GM12864 (cell line): ENCODE measurements at places on chromosomes 12 and 14.
A peak's percentile ranks its signal among the peaks of the same experiment; 100 is the strongest.

GRCh38 chr12:6909421-6910145 lies 4.8 kb upstream of the ENO2 start:
- no peak for DNase-seq

GRCh38 chr12:85630851-85631250 lies 205.4 kb downstream of the RASSF9 start:
- DNase-seq = no peak

- DNase-seq = no peak
Observed at GRCh38 chr12:62032870-62033269, 227.3 kb upstream of the USP15 start.

DNA sequence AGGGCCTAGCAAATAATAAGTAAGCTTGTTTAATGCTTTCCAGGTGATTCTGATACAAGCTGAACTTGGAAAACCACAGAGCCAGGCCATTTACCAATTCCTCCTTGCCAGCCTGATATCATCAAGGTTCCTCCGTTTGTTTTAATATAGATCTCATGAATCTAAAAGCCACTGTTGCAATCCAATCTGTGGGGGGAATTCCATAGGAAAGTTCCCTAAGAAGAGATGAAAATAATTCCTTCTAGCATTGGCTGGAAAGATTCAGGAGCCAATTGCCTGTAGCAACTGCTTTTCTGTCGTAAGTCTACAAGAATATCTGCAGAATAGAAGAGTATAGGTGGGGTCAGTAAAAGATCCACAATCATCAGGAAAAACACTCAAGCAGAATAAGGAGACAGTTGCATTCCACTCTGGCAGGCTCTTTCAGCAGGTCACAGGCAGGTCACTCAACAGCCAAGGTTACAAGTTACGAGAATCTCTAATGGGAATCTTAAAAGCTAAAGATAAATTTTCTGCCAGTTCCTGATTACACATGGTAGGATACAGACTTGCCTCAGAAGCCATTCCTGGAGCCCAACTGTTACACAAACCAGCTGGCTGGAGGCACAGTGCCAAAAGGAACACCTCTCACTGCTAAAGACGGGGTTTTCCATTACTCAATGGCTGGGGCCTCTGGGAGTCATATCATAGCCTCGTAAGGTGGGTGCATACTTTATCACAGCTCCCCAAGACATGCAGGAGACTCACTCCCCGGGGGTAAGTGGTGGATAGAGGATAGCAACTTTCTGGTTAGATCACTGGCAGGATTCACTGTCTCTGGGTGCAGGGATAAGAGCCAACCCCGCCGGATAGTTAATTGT lies 43.6 kb downstream of the FGD6 start:
- no peak for DNase-seq

GRCh38 chr12:71746974-71747611 lies 7.6 kb upstream of the RAB21 start:
- peak; percentile 43 for DNase-seq

- DNase-seq = no peak
Observed at GRCh38 chr14:32013083-32013482, 64.0 kb upstream of the ARHGAP5 start.

DNA sequence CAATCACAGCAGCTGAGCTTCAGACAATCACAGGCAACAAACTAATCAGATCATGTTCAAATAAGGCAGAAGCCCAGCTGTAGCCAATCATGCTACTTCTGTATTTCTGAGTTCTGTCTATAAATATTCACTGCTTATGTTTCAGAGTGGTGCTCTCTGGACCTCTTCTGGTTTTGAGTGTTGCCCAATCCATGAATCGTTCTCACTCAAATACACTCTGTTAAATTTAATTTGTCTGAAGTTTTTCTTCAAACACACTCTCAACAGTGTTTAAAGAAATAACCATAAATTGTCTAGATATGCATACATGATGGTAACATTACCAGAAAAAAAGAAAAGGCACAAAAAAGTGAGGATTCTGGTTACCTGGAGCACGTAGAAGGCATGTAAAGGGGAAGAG lies 77.9 kb upstream of the BBS10 start:
- no peak for DNase-seq

DNA sequence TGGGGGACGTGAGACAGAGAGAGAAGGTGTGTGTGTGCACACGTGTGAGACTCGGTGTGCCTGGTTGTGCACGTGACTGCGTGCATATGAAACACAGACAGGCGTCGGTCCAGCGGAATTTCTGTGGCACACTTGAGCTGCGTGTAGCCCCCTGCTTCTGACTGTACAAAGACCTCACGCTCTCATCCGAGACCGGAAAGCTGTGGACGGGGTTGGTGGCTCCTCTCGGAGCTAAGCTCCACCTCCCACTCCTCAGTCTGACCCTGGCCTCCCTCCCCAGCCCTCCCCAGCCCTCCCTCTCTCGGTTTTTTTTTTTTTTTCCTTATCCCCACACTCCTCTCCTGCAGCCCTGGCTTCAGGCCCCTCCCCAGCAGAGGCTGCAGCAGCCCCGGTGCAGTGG lies 8.3 kb upstream of the C14orf180 start:
- no peak for DNase-seq

GRCh38 chr12:131116468-131117117 lies 162.9 kb downstream of the ADGRD1 start:
- no peak for DNase-seq

GRCh38 chr12:76830436-76830835 lies 48.4 kb downstream of the CSRP2 start:
- no peak for DNase-seq

- no peak for DNase-seq
Observed at GRCh38 chr14:90294872-90295271, 36.9 kb downstream of the NRDE2 start.

- no peak for DNase-seq
Observed at GRCh38 chr12:127179176-127179575, 1087.8 kb upstream of the TMEM132C start.

DNA sequence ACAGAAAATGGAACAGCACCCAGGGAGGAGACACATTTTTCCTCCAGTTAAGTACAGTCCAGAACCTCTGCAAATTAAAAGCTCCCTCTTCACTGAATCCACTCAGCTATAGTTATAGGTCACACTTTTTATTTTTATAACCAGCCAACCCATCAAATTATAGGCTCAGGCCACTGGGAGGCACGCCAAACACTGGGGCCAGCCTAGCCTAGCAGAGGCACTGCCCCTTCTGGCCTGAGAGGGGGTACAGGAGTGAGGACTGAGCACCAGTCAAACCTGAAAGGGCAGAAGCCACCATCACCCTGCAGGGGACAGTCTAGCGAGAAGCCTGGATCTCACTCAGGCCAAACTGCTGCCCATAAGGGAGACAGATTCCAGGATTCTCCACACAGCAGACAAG lies 19.3 kb downstream of the FMNL3 start:
- no peak for DNase-seq

GRCh38 chr14:105472486-105472991 lies 2.1 kb upstream of the CRIP2 start:
- no peak for DNase-seq

GRCh38 chr12:104889735-104890134 lies 68.4 kb downstream of the SLC41A2 start:
- no peak for DNase-seq

DNA sequence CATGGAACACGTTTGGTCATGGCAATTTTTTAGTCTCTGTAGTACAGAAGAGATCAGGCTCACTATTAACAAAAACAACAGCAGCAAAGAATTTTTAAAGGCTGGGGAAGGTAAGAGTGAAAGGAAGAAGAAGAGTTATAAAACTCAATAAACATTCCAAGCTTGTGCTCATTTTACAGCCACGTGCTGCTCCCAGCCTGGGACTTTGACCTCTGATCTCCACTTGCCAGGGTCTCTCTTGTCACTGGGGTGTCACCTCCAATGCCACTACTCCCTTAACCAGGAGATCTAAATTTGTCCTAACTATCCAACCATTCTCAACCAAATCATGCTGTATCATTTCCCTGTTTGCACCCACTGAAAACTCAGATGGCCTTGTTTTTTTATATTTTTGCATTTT lies 605.1 kb downstream of the VRK1 start:
- no peak for DNase-seq

DNA sequence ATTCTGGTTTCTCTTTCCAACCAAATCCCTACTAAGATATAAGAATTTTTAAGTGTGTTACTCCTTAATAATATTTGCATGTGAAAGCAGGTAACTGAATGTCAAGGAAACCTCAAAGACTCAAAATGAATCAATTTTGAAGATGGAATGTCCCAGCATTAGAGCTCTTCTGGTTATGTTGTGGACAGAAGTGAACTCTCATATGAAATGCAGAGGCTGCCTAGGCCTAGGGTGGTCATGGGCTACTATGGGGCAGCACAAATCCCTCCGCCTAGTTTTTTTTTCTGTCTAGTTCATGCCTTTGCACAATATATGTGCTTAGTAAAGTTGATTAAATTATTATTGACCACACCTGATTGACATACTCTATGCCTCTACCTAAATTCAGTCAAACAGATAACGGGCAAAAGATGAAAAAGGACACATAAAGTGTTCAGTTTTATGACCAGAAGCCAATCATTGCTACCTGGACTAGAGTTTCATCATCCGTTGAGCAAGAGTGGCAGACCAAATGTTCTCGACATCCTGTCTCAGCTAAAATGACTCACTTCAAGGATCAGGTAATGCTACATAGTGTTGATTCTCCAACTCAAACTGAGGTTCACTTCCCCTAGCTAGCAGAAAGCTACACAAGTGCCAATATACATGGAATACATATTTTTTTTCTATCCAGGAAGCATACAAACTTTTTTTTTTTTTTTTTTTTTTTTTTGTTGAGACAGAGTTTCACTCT lies 1211.4 kb downstream of the VRK1 start:
- DNase-seq = no peak

GRCh38 chr12:93167841-93168492 lies 209.8 kb upstream of the NUDT4 start:
- peak; percentile 82 for DNase-seq

- DNase-seq = no peak
Observed at GRCh38 chr12:124279315-124279714, 15.6 kb upstream of the RFLNA start.

DNA sequence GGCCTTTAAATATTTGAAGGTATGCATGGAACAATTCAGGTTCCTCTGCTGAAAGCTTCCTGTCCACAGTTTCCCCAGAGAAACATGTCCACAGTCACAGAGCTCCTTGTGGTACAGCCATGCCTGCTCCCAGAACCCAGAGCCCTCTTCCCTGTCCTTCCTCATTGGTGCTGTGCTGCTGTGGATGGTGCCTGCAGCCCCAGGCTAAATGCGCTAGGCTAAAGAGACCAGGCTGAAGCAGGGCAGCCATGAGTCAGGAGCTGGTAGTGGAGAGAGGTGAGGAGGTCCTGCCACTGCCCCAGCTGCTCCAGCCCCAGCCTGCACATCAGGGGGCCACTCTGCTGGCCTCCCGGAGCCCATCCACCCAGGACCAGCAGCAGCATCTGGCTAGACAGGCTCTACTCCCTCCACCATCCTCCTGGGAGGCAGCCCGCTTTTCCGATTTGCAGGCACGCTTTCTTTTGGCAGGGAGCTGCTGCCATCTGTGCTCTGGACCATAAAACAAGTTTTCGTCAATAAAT lies 65.4 kb upstream of the DDX11 start:
- no peak for DNase-seq

GRCh38 chr14:28772613-28773012 lies 6.0 kb downstream of the FOXG1 start:
- no peak for DNase-seq

- no peak for DNase-seq
Observed at GRCh38 chr12:112616469-112617152, 174.9 kb upstream of the RPH3A start.

DNA sequence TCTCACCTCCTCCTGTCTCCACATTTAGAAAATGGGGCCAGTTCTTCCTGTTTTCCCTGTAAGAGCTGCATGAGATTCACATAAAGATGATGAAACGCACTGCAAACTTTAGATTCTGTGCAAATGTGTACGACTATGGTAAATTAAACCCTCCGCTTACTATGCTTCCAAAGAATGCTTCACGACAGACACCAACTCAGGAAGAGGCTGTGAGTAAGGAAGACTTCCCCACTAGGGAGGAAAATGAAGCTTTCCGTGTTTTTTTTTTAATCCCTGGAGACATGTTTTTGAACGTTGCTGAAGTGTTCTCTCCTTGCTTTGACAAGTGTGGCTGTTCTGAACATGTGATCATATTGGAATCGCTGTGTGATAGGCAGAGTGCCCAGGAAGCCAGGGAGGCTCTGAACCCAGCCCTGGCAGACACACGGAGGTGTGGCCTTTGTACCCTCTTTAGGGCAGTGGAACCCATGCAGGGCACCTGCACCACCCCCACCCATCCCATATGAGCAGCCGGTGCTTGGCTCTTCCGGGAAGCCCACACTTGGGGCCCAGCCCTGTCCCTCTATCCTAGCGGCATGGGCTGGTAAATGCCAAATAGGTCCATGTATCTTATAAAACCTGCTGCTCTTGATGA lies 7.5 kb upstream of the SYNE3 start:
- no peak for DNase-seq

GRCh38 chr12:127729381-127729780 lies 537.6 kb upstream of the TMEM132C start:
- no peak for DNase-seq

GRCh38 chr12:58540480-58541299 lies 379.6 kb downstream of the LRIG3 start:
- peak; percentile 4 for DNase-seq

DNA sequence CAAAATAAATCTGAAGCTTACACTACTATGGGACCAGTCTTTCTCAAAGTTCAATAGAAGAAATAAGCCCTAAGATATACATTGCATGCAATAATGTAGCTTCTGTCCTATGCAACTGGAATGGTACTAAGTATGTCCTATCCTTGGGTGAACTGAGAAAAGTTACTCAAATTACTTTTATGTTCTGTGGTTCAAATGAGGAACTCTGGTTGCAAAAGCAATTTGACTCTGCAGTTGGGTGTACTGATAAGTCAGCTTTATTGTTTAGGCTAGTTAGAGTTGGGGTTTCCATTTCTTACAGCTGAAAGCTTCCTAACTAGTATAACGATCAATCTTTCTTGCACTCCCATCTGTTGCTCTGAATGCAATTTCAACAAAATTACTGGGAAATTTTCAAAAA lies 29.2 kb downstream of the GPR135 start:
- DNase-seq = no peak

DNA sequence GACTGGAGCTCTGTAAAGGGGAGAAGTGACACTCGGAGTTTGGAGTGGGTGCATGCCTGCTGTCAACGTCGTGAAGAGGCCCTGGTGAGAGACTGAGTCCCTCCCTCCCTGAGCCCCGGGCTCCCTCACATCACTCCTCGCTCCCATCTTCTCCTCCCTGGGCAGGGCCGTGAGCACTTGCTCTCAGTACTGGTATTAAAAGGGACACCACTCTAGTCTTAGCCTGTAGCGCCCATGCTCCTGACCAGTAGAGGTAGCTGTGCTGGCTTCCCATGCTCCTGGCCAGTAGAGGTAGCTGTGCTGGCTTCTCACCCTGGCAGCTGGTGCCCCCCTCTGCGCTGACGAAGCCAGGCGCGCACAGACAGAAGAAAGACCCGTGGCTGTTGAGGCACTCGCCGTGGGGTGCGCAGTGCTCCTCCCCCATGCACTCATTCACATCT lies 14.7 kb downstream of the ISCA2 start:
- no peak for DNase-seq
